ENCODE measurements at places on chromosomes 11 and 22. TPM values are rescaled to one million over a fixed set of nuclear protein-coding genes. Genes with fewer than 3 reads are reported as not detected.

GRCh38 chr11:24082241-24082640, 414.6 kb upstream of the LUZP2 start:
- no peak for DNase-seq

Gene CCDC81
- total RNA-seq = 1.8 TPM

Gene OR5B21
- total RNA-seq = not detected

GRCh38 chr11:125170001-125170509, 5.5 kb downstream of the PKNOX2 start:
- DNase-seq = no peak

- no peak for DNase-seq
These were observed 36.8 kb downstream of the PLEKHA7 start for GRCh38 chr11:16977136-16977993.

Gene CD3D
- total RNA-seq = 1.8 TPM

DNA sequence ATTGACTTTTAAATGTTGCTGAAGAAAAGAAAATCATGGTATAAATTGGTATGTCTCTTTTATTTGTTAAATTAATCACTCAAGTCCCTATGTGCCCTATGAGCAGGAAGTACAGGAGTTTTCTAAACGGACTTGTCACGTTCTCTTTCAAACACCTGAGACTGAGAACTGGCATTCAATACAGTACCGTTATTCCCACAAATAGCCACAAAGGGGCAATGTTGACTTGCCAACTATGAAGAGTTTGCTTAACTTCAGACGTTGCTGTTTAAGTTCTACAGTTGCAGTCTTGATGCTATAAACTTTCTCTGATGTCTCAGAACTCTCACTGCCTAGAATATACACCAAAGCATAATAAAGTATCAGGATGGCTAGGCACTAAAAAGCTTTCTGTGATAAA, 7.6 kb downstream of the OR56A1 start:
- DNase-seq = no peak

Gene PPM1F
- 33.5 TPM for total RNA-seq

GRCh38 chr11:12540075-12540680, 134.0 kb upstream of the TEAD1 start:
- no peak for DNase-seq

Data from suprapubic skin (tissue), 4 donors.